HAP-1 (cell line): ENCODE measurements at places on chromosomes 2 and 18.

- peak; percentile 42 for DNase-seq
These were observed 38.5 kb downstream of the PNO1 start for GRCh38 chr2:68196120-68196716.

- no peak for DNase-seq
These were observed 112.1 kb upstream of the SIX2 start for GRCh38 chr2:45121236-45121927.

GRCh38 chr2:241859436-241860183 is 916 bp upstream of the PDCD1 start:
- no peak for DNase-seq

- no peak for DNase-seq
These were observed 535.9 kb downstream of the TRIB2 start for GRCh38 chr2:13252615-13253014.

DNA sequence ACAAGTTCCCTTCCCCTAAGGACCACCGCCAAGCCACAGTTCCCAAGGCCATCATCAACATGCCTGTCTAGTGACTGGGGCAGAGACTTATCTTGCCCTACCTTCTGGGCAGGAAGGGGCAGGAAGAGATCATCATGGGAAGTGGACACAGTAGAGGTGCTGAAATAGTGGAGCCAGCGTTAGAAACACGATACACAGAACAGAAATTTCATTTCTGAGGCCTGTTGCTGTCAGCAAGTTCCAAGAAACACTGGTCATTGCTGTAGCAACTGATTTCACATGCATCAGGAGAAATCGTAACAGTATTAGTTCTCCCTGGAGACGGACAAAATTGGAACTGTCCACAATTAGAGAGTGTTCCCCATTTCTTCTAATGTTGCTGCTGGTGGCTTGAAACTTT is 83.0 kb downstream of the COLEC12 start:
- no peak for DNase-seq

DNA sequence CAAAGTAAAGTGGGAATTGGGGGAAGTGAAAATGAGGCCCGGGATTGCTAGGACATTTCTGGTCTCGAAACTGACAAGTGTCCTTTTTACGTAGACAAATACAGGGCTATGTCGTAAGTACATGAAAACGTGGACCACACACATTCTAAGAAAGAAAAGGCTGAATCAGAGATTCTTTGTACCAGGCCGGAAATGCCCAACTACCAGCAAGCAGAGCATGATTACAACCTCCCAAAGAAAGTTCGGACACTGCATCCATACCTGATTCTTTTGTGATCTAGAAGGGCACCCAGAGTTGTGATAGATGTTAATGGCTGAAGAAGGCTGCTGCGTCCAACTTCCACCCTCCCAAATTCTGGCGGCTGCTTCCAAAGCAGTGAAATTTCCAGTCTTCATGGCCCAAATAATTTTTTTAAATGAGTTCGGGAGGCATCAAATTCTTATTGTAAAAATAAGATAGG is 1.7 kb downstream of the RBMS1 start:
- no peak for DNase-seq

DNA sequence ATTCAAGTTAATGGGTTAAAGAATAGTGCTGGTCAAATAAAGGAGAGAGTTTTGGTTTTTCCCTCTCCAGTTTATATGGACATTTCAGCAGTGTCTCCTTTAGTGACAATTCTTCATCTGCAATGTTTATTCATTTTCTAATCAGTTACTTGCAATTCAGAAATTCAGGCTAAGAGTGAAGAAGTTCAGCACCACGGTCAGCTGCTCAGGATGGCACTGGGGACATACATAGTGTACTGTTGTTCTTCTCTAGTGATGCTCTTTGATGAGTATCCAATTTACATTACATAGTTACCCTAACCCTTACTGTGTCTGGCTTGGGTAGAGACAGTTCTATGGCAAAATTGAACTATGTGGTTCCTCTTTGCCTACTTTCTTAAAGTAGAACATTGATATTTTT is 412.7 kb downstream of the CNTNAP5 start:
- peak; percentile 15 for DNase-seq

DNA sequence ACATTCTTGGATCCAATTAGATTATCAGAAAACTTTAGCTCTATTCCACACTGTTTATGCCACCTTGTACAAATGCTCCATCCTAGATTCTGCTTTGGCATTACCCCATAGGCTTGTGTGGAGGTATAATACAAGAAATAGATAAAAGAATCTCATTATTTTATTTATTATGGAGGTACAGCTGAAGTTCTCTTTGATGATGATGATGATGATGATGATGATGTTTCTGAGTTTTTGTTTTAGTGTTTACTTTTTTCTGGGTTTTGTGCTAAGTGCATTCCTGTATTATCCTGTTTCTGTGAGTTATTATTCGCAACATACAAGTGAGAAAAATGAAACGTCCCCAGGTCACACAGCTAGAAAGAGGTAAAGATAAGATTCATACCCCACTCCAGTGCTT is 43.4 kb downstream of the ANXA4 start:
- no peak for DNase-seq

GRCh38 chr2:222869252-222869560 is 8.4 kb downstream of the ACSL3 start:
- DNase-seq: no peak

DNA sequence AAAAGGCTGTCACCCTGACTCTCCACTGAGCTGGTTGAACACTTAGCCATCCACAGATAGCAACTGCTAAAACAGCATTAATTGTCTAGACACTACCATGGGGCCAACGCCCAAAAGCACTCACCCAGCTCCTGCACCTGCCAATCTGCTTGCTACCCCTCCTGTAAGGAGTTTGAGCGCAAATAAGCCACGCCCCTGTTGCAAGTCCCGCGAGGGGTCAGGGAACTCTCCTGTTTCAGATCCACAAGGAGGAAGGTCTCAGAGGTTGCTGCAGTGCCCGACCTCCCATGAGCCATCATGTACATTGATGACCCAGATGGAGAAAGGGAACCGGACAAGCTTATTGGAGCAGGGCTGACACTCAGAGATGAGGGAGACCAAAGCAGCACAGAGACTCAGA is 106.8 kb downstream of the ZNF516 start:
- DNase-seq: no peak

GRCh38 chr2:234952270-234953115 is 676 bp downstream of the SH3BP4 start:
- no peak for DNase-seq

DNA sequence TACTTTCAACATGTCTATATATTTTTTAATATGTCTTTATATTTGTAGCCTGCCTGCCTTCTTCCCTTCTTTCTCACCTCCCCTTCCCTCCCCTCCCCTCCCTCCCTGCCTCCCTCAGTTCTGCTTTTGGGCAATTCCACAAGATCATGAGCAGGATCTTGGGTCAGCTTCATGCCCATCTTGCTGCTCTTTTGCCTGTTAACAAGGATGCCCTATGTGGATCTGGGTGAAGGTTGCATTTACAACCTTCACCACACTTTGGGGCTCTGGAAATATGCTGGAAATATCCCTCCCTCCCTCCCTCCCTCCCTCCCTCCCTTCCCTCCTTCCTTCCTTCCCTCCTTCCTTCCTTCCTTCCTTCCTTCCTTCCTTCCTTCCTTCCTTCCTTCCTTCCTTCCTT is 334.1 kb upstream of the FAM98A start:
- no peak for DNase-seq

DNA sequence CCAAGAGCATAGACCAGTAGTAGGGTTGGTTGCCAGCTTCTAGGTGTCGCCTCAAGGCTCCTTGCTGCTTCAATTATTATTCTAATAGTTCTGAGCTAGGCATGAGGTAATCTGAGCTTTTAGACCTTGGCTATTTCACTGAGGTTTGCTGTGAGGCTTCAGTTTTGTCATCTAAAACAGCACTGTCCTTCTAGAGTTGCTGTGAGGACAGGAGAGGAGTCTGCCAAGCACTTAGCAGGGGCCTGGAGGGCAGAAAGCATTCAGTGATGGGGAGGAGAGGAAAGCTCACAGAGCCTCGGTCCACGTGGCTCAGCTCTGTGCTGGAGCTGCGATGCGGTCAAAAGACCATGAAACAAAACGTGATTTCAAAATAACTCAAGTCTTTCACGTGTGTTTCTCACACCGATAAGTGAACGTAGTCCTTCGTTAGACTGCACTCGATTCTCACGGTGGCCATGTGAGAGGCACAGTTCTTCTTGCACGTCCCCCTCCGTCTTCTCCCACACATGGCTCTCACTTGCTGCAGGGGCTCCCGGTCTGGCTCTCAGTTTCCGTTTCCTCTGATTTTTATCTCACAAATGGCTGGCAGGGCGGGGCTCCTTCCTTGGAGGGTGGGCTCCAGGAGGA is 113.7 kb downstream of the B3GNT2 start:
- DNase-seq: no peak

GRCh38 chr2:31812051-31812798 is 198.6 kb downstream of the MEMO1 start:
- DNase-seq: no peak

GRCh38 chr2:237026981-237027711 is 58.5 kb upstream of the COPS8 start:
- peak; percentile 45 for DNase-seq

GRCh38 chr2:101508636-101509035 is 33.7 kb upstream of the RFX8 start:
- no peak for DNase-seq

DNA sequence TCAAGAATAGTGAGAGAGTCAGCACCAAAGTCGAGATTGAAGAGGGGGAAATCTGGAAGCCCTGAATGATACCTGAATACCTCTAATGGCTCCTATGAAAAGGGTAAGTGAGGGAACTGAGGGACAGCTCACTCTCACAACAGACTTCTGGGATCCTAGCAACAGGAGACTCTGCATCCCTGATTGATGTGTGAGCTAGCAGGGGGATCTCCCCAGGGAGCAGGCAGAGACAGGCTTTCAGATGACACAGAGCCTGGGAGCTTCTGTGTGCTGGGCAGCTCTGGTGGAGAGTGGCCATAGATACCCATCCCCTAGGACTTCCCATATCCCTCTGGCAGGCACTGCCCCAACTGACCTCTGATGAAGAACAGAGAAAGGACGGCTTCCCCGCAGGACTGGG is 206.2 kb downstream of the EXOC6B start:
- no peak for DNase-seq

DNA sequence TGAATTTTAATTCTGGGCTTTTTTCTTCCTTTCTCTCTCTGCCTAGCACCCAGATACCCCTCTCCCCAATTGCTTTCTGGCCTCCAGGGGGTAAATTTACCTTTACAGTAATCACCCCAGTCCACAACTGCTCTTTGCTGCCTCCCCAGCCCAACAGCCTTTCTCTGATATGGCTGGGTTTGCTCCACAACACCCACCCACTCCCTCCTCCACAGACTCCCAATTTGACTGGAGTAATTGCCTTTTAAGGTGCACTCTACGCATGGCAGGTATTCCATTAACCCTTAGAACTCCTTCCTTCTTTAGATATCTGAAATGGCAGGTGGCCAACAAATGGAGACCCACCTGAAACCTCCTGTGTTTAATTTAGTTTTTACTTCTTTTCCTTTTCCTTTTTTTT is 3.6 kb downstream of the CELF4 start:
- DNase-seq: no peak

DNA sequence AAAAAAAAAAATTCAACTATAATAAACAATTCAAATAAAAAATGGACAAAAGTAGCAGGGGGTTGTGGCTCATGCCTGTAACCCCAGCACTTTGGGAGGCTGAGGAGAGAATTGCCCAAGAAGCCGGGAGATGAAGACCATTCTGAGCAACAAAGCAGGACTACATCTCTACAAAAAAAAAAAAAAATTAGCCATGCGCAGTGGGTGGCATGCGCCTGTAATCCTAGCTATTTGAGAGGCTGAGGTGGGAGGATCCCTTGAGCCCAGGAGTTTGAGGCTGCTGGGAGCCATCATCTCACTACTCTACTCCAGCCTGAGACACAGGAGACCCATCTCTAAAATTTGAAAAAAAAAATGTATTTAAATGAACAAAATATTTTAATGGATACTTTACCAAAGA is 4.4 kb upstream of the CACNB4 start:
- DNase-seq: no peak

DNA sequence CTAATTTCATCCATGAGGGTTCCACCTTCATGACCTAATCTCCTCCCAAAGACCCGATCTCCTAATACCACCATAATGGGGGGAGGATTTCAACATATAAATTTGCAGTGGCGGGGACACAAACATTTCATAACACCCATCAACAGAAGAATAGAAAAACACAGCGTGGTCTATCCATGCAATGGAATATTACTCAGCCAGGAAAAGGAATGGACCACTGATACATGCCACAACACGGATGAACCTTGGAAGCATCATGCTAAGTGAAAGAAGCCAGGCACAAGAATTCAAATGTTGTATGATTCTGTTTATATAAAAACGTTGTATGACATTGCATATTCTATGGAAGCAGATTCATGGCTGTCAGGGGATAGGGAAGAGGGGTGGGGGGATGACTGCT is 2.7 kb downstream of the PRLH start:
- no peak for DNase-seq

GRCh38 chr2:158127380-158127804 is 25.7 kb downstream of the UPP2 start:
- DNase-seq: no peak

DNA sequence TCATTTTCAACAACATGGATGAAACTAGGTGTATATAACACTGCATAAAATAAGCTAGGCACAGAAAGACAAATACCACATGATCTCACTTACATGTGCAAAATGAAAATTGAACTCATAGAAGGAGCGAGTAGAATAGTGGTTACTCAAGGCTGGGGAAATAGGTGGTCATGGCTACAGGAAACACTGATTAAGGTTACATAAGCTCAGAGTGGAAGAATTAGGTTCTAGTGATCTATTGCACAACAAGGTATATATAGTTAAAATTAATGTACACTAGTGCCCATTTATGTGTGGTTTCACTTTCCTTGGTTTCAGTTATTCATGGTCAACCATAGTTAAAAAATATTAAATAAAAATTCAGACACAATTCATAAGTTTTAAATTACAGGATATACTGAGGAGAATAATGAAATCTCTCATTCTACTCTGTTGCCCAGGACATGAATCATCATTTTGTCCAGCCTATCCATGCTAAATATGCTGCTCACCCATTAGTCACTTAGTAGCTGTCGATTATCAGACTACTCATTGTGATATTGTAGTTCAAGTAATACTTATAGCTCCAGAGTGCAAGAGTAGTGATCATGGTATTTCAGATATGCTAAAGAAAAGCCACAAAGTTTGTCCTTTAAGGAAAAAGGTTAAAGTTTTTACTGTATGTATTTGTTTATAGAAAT is 1530.9 kb upstream of the LRRTM1 start:
- DNase-seq: no peak

DNA sequence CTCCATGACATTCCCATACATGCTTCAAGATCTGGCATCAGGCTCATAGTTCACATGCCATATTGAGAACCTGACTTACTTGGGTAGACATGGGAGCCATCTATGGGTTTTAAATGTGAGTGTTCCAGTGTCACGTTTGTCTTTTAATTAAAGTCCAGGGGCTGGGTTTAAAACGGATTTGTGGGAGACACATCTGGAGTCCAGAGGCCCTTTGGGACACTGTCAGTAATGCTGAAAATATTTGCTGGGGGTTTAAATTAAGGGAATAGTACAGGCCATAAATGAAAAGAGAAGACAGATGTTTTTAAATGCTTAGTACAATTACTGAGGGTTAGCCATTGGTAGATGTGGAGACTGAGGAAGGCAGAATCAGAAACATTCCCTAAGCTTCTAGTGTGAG is 478.0 kb downstream of the PID1 start:
- no peak for DNase-seq
